ENCODE measurements at places on chromosomes 7 and 10.

- DNase-seq: no peak
Observed at GRCh38 chr10:21524131-21524525, 1.4 kb downstream of the SKIDA1 start.

DNA sequence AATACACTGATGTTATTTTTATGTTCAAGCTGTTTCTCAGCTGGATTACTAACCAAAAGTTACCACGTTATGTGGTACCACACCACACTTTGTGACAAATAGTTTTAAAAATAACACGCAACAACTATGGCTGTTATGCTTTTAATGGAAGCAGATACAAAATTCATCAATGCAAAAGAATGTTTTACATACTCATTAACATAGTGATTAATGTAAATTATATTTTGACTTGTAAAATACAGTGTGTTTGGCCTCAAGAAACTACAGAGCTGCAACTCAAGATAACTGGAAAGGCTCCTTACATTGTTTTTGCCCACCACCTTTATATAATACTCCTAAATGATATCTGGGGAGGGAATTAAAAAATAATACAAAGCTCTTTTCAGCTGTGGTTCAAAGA lies 25.5 kb downstream of the NCOA4 start:
- no peak for DNase-seq

- no peak for DNase-seq
Observed at GRCh38 chr10:12027539-12027938, 15.1 kb downstream of the UPF2 start.

- no peak for DNase-seq
Observed at GRCh38 chr7:72297636-72298035, 114.5 kb downstream of the CALN1 start.

DNA sequence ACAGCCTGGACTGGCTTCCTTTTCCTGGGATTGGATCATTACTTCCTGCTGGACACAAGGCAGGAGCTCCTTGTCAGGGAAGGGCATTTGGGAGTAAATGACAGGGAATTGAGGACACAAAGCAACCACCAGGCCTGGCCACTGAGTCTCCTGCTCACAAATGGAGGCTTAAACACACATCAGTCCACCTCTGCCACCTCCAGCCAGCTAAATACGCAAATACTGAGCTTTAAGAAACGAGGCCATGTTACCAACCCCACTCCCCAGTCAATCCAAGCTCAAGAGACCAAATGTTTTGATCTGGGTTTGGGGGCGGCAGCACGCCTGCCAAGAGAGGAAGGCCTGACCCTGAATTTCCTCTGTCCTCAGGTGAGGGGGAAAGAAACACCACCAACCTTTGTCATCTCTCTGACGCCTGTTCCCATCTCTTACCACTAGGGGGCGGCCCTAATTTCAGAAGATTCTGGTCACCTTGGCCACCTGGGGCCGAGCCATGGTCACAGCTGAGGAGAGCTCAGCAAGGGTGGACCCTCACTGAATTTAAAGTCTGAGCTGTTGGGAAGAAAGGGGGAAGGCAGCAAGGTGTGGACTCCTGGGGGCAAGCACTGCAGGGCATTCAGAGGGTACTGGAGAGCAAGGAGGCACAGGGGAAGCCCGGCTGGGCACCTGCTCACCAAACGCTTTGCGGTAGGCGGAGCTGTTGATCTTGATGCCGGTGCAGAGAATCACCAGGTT lies 16.5 kb downstream of the AIFM2 start:
- DNase-seq: no peak

- no peak for DNase-seq
Observed at GRCh38 chr10:96691761-96692160, 28.6 kb downstream of the PIK3AP1 start.

- no peak for DNase-seq
Observed at GRCh38 chr7:3201306-3201705, 99.7 kb upstream of the SDK1 start.
